ENCODE measurements at places on chromosomes 1 and 21.

- no peak for DNase-seq
These were observed 148.2 kb downstream of the FCRL5 start for GRCh38 chr1:157404063-157404501.

DNA sequence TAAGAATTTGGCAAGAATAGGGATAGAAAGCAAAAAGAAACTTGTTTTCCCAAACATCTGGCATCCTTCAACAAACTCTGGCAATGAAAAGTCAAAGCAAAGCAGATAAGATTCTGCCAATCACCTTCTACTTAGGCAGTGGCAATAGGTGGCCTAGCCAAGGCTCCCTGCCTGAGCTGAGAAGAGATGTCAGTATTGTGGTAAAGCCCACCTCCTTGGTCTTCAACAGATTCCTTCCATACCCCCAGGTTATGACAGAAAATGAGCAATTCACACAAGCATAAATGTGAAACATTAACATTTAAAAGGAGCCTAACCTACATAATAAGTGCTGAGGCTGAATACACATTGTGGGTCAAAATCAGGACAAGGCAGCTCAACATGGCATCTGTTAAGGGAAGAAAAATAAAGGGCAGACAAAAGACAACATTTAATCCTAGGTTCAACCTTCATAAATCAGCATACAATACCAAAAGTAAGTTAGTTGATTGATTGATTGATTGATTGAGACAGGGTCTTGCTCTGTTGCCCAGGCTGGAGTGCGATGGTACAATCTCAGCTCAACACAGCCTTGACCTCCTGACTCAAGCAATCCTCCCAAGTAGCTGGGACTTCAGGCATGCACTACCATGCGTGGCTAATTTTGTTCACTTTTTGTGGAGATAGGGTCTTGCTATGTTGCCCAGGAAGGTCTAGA lies 123.1 kb downstream of the AKT3 start:
- DNase-seq, result no peak

- no peak for DNase-seq
These were observed 21.4 kb downstream of the SLC2A1 start for GRCh38 chr1:42937141-42937696.

DNA sequence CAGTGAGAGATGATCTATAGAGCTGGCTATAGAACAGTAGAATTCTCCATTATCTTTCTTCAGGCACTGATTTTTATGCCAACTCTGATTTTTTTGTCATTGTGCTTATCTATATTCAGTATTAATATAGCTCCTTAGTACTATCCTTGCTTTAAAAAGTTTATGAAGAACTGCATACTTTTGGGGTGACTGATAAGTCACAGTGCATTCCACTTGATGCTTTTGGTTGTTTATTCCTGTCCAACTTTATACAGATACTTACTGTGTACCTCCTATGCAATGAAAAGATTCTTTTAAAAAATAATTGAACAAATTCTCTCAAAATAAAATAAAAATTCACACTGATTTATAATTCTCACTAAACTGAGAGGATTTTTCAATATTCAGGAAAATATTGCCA lies 71.6 kb downstream of the COL24A1 start:
- DNase-seq, result no peak

DNA sequence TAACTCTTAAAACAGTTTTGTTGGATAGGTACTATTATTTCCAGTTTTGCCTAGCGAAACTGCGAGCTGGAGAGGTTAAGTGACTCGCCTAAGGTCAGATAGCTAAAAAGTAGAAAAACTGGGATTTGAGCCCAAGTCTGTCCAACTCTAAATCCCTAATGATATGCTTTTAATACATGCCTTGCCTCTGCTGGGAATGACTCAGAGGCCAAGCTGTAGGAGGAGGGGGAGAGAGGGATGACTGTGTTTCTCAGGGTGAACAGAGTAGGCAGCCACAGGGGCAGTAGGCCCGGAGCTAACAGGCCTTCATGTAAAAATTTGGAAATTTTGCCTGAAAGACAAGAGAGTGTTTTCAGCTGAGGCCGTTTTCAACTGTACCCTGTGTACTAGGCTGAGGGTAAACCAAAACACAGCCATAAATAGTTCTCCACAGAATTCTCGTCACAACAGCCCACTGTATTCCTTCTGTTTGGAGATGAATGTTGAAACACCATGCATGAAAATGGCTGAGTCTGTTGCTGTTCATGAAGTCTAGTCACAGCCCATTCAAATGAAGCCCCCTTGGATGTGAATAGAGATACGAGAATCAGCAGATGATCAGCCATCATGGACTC lies 107.5 kb upstream of the HOOK1 start:
- no peak for DNase-seq

DNA sequence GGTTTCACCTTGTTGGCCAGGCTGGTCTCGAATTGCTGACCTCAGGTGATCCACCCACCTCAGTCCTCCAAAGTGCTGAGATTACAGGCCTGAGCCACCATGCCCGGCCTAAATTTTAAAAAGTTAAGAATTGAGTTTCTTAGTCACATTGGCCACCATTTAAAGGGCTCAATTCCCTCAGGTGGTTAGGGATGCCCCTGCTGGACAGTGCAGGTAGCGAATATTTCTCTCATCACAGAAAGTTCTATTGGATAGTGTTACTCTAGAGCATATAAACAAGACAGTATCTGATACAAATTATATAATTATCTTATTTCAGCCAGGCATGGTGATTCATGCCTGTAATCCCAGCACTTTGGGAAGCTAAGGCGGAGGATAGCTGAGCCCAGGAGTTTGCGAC lies 320.2 kb downstream of the ZP4 start:
- no peak for DNase-seq

DNA sequence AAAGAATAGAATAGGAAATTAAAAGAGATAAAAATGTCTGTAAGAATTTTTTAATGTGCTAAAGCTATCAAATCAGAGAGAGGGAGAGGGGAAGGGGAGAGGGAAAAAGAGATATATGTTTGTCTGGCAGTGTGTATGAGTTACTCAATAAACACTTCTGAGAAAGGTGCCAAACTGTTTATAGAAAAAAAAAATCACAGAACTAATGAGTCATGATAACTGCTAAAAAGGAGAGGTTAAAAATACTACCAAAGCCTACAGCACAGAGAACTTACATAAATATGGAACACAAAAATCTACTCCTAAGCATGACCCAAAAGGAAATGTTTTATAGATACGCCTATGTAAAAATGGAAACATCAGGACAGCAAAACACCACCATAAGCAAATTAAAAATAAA lies 45.4 kb downstream of the SELENOF start:
- DNase-seq, result no peak

DNA sequence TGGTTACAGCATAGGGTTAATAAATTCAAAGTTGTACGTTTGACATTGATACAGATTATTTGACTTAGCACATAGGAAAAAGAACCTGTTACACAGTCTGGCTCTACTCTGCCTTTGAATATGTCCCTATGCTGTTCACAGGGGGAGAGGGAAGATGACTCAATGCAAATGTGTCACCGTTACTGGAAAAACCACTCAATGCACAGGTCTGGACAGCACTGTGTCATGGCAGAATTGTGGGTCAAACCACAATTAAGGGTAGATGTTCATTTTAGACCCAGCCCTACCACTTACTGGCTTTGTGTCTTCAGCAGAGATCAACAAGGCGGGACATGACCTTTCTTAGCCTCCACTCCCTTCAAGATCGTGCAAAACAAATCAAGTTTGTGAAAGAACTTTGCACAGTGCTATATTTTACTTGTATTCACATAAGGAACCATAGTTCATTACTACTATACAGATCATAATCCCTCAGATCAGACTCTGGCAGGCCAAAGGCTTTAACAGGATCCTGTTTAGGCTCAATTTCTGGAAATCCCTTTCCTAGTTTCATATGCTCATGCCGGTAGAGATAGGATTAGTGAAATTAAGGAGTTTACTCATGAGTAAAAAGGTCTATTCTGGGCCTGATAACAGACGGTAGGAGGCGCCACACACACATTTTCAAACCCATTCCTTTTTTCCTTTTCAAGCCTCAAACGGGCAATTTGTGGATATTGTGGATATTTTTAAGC lies 22.1 kb downstream of the EIF2D start:
- no peak for DNase-seq

DNA sequence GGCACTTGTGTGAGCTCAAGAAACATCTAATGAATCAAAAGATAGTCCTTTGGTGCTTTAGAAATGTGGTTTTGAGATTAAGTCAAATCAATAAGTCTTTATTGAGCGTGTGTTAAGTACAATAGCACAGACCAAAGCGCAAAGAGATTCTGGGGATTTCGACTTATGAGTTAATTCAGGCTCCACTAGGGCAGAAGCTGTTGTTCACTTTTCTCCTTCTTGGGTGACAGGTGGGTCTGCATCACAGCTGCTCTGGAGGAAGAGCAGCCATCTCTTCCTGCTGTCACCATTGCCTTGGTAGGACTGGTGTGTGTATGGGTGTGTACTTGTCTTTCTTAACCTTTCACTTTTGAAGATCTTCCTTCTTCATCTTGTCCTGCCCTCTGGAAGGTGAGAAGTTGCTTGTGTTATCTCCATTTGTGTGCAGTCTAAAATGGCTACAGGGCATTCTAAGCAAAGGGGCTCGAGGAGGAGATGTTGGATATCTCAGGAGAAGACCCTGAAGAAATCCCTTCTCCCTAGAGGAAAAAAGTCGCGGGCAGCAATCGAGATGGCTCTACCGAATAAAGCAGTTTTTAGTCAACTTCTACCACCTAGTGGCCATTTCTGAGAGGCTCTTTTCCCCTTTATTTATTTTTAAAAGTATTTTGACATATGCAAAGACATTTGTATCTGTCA lies 22.9 kb upstream of the DISC1 start:
- DNase-seq, result peak; percentile 12

DNA sequence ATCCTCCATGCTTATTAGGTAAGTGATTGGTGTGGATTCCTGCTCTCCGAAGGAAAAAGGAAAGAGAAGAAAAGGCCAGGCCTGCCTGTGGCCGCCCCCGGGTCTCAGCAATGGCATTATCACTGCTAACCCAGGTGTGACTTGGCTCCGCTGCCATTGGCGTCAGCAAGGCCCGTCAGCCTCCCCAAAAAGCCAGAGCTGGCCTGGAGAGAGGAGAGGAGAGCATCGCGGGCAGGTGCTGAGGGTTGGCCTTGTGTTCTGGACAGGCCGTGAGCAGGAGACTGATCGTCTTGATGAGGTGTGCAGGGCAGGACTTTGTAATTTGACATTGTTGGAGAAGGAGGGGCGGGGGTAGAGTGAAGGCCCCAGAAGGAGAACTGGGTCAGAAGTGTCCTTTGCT lies 186.4 kb downstream of the CAMTA1 start:
- DNase-seq, result no peak

GRCh38 chr21:41578083-41578482 lies 70.1 kb upstream of the TMPRSS2 start:
- no peak for DNase-seq

DNA sequence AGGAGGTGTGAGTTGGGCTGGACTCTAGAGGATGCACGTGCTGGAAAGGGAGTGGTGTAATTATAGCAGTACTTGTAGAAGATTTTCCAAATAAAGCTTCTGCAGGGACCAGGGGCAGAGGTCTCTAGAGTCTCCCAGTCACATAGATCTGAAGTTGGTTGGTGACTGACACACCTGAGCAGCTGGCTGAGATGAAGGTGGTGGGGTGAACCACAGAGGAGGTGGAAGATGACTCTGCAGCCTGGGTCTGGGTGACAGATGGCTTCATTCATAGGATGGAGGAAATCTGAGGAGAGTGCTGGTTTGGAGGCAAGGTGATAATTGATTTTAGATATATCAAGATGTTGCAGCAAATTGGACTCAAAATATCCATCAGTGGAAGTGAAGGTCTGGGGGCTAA lies 178.9 kb upstream of the IVNS1ABP start:
- no peak for DNase-seq

DNA sequence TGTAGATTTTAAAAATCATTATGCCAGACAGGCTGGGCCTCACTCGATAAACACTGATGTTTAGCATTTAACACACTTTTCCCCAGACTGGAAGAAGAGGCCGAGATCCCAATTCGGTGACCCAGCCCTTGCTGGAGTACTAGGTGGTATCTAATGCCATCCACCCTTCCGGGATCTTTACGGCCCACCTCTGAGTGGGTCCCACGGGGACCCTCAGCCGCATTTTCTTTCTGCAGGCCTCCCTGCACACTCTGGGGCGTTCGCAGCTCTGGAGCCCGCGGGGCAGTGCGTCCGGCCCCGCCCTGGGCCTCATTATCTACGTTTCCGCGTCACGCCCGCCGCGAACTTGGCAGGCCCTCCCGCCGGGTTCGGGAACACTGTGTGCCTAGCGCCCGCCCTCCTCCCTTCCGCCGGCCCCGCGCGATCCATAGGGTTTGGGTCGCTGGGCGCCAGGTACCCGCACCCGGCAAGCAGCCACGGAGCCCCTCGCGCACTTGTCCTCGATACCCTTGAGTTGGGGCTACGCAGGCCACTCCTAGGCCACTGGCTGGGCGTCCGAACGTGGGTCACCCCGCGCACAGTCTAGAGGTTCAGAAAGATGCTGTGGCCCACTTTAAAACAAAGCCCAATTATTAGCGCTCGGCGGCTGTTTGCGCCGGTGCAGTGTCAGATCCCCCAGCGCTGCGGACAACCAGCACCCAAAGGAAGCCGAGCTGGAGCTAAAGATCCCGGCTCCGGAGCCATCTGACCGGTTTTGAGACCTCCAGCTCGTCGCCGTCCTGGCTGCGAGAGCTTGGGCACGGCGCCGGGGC lies 950 bp upstream of the EVA1C start:
- DNase-seq, result peak; percentile 56

DNA sequence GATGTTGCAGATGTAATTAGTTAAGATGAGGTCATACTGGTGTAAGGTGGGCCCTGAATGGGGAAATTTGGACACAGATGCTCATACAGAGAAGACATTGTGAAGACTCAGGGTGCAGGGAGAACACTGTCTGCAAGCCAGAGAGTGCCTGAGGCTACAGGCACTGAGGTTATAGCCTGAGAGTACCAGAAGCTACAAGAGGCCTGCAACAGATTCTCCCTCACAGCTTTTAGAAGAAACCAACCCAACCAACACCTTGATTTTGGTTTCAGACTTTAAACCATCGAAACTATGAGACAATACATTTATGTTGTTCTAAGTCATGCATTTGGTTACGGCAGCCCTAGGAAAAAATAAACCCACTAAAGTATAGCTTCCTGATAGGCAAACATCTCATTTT lies 321.7 kb upstream of the USP25 start:
- no peak for DNase-seq

- no peak for DNase-seq
These were observed 369.1 kb downstream of the SIPA1L2 start for GRCh38 chr1:232260861-232261260.

- no peak for DNase-seq
These were observed 9.2 kb upstream of the PLEKHG5 start for GRCh38 chr1:6500544-6501278.

DNA sequence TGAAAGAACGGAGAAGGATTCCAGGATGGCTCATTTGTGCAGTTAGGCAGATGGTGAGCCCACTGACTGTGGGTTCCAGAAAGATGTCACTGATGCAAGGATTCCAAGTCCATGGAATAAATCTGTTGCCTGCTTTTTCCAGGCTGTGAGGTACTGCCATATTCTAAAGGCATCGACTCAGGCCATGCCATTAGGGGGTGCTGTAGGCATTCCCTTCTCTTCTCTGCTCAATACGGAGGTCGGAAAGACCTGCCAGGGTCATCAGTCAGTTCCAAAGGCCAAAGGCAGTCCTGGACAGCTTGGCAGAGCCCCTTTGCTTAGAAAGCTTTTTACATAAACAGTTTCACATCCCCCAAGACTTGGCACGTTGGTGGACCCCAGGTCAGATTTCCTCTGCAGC lies 31.7 kb upstream of the TMEM125 start:
- DNase-seq, result peak; percentile 7

Measured in stimulated activated CD4-positive, alpha-beta T cell treated with anti-CD3 and anti-CD28 coated beads, Interleukin-4, amount 100 ng/mL, for 48 hours (primary cell).